ENCODE measurements at places on chromosomes 13 and 19. TPM values are rescaled to one million over a fixed set of nuclear protein-coding genes. Genes with fewer than 3 reads are reported as not detected.

DNA sequence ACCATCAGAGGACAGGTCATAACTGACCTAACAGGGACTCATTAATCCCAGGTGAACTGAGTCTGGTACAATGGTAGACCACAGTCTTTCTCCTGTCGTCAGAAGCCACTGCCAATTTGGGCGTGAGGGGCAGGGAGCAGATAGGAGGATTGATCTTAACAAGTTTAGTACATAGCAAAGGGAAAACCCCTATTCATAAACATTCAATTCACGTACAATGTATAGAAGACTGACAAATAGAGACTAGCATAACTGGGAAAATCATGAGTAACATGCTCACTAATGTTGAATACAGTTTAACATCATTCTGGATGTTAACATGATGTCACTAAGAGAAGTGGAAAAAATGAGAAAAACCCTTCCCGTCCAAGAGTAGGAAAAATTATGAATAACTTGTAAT lies 54.1 kb downstream of the SLC7A1 start:
- no peak for DNase-seq

DNA sequence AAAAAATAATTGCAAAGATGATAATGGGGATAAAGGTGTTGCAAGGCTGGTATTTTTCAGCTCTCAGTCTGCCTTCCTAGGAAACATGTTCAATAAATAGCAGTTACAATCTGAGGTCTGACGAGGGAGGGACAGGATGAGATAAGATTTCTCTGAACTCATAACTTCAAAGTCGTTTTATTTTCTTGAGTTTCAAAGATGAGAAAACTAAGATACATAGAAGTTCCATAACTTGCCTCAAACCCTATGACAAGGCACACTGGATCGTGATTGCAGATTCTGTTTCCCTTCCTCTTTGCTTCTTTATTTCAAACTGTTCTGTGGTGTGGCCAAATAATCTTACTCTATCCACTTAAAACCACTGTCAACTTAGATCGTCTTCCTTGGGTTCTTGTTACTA lies 327.2 kb downstream of the GPC5 start:
- no peak for DNase-seq

- no peak for DNase-seq
These were observed 378 bp downstream of the TLE6 start for GRCh38 chr19:2977746-2978138.

DNA sequence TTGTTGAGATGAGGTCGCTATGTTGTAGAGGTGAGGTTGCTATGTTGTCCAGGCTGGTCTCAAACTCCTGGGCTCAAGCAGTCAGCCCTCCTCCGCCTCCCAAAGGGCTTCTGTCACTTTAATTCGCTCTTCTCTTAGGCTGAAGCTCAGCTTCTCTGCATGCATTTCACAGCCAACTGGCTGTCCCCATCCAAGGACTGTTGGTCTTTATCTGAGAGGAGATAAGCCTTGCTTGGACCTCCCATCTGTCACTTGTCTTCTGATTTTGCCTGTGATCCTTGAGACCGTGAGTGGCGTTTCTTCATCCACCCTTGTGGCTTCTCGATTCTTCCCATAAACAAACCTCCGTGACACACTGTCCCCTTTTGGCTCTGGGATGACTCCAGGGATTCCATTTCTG lies 24.4 kb downstream of the CERS1 start:
- no peak for DNase-seq

CYP2A6 gene
- not detected for total RNA-seq

- DNase-seq: no peak
These were observed 39.1 kb upstream of the CCNE1 start for GRCh38 chr19:29772696-29773095.

DNA sequence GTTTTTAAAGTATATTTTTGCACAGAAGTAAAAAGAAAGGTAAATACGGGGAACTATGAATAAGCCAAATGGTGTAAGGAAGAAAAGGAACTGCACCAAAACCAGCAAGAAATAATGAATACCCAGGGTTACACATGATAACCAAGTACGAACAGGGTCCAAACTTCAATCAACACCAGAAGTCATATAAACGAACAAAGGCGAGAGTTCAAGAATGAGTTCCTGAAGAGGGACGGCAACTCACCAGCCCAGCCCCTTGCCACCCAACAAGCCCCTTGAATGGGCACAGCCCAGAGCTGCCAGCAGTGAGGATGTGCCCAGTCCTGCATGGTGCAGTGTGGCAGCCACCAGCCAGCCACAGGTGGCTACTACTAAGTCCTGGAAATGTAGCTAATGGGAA lies 132.1 kb downstream of the RNF17 start:
- DNase-seq: no peak

GAPDHS gene
- not detected for total RNA-seq

CFAP97D2 gene
- total RNA-seq: not detected

All from kidney epithelial cell (primary cell).